Umbilical cord (tissue), 2 donors: ENCODE measurements at places on chromosomes 7 and 10. TPM values are rescaled to one million over a fixed set of nuclear protein-coding genes. Genes with fewer than 3 reads are reported as not detected.

DNA sequence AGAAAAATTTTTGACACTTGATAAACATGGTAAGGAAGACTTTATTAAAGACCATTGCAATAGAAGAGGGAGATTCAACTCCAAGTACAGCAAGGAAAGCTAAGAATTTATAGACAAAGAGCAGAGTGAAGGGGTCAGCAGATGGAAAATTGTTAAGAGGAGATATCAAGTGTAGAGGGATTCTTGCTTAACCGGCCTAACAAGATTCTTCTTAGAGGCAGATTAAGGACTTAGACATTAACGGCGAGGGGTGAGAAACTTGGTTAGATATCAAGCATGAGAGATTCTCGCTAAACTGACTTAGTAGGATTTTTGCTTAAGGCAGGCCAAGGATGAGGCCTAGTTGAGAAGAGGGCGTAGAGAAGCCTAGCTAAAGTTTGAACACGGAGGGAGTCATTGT, 76.0 kb downstream of the ITGB1 start:
- DNase-seq, result peak; percentile 61

GRCh38 chr7:8831376-8831775, 398.0 kb downstream of the NXPH1 start:
- DNase-seq, result no peak

Gene PAPOLB
- total RNA-seq, result 1.9 TPM

Gene PCLO
- total RNA-seq, result 6.7 TPM

DNA sequence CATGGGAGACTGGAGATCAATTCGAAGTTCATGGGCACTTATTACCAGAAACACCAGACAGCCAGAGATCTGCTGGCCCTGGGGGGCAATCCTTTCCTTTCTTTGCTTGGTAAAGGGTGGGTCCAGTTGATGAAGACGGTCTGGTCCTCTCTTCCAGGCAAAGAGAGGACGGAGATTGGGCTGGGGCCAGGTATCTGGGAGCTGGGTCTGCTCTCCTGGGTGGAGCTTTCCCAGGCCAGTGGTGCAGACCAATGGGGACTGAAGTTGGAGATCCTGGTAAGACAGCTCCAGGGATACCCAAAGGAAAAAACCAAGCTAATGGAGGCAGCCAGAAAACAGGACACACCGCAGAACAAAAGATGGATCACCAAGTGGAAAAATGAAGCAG, 18.3 kb downstream of the NOD1 start:
- DNase-seq, result peak; percentile 42

DNA sequence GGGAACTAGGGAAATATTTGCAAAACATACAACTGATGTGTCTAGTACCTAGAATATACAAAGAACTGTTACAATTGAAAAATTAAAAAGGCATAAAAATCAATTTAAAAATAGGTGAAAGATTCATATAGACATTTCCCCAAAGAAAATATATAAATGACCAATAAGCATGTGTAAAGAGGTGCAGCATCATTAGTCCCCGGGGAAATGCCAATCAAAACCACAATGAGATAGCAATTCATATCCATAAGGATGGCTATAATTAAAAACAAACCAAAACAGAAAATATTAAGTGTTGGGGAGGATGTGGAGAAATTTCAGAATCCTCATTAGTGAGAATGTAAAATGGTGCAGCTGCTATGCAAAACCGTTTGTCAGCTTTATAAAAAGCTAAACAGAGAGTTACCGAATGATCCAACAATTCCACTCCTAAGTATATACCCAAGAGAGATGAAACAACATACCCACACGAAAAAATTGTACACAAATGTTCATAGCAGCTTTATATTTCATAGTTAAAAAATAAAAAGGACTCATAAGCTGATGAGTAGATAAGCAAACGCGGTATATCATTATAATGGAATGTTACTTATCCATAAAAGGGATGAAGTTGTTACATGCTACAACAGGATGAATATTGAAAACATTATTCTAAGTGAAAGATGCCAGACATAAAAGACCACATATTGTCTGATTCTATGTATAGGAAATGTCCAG, 210.1 kb upstream of the INHBA start:
- no peak for DNase-seq

DNA sequence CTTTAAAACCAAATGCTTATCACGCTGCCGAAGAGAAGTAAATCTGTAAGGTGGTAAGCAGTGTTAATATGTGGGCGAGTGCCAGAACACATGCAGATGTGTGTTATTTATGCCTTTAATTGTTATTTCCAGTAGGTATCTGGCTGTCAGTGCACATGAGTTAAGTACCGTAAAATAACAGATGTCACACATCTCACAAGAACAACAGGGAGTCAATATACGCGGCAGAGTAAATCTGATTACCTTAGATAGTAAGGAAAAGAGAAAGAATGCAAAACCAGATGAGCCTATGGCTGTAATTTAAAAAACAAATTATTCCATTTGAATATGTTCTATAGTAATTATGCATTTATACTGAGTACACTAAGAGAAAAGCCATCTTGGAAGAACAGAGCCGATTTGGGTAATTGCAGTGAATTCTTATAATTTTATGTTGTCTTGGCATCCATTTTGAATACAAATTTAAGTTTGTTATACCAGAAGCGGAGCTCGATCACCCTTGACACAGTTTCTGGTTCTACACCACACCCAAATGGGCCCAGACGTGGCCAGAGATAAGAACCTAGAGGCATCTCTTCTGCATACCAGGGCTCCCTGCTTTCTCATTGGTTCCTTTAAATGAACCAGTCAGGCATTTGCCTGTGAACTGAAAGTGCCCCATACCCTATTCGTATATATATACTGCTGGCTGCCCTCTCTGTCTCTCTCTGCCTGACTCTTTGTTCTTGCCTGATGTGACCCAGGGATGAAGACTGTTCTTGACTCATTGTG, 34.8 kb downstream of the DNAJB9 start:
- DNase-seq, result no peak

GRCh38 chr10:86659721-86660453, 5.5 kb downstream of the OPN4 start:
- DNase-seq, result no peak
